ENCODE measurements at places on chromosomes 2 and 18.

- DNase-seq, result no peak
Observed at GRCh38 chr2:109139002-109139401, 10.0 kb downstream of the SH3RF3 start.

DNA sequence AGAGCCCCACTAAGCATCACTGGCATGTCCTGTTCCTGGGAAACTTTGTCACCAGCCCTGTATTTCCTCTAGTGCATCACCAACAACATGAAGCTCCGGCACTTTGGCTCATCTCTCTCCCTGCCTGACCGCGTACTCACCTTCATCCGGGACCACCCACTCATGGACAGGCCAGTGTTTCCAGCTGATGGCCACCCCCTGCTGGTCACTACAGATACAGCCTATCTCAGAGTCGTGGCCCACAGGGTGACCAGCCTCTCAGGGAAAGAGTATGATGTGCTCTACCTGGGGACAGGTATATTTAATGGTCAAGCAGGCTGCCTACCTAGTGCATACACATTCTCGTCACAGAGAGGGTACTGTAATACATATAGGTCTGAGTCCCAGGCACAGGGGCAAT lies 21.0 kb downstream of the SEMA4F start:
- no peak for DNase-seq

DNA sequence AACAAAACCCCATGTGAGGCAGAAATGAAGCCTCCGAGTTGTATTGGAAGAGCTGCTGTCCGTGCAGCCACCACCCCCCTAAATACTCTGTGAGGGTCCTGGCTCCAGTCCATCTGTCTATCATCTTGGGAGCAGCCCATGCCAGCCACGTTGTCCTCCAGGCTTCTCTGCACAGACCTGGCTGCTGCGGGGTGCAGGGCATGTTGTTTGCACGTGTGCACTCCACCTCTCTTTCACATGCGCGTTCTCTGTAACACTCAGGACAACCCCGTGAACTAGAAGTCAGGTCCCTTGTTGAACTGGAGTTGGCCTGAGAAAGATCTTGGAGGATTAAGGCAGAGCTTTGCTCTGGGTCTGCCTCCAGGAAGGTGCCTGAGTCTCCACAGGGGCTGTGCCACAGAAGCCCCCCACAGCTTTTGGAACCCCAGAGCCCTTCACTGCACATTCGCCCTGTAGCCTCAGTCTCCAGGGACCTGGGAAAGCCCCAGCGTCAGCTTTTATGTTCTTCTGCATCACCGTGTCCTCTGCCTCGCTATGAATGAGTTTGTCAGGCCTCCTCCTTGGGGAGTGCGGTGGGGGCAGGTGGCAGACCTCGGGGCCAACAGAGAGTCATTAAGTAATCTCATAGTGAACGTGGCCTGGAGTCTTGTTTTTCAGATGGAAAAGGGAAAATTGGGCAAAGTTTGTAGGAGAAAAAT lies 16.6 kb downstream of the RTP5 start:
- no peak for DNase-seq

DNA sequence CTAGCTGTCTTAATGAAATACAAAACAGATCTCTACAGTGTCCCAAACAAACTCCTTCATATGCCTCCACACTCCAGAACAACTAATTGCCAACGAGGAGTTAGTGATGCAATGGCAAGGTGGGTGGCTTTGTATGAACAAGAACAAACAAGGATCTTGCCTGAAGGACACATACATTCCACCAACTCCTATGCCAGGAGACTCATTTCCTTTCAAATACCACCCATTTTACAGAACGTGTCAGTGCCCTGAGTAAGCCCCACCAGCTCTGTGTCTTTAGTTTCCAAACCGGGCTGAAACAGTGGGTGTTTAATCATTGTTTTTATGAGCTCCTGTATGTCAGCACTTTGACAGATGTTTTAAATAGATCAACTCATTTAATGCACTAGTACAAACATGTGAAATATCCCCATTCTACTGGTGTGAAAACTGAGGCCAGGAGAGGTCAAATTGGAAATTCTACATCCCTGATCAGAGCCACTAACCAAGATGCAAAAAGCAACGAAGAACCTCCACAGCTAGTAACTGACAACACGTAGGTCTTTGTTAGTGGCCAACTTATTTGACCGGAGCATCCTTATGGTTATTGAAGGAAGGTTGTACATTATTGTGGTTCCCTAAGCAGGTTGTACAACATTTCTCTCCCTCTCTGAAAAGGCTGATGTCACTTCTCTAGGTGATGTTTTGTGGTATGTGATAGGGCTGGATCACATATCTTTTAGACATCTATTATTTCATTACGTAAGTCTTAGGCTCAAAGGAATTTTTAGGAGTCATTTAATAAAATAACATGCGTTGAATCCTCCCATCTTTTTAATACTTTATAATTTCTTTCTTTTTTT lies 534.9 kb upstream of the TNP1 start:
- DNase-seq, result no peak

DNA sequence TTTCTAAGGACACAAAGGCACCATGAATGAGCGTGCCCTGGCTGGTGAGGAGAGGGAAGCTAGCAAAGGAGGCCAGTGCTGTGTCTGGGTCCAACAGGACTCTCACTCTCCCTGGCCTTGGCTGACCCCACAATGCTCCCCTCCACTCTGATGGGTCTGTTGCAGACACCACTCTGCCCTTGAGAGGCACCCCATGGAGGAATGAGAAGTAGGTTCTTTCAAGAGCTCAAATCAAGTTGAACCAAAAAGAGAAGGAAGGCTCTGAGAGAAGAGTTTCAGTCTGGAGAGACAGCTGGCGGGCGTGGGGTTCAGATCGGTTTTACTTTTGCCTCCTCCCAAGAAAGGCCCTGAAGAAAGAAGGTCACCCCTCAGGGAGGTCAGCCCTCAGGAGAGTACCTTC lies 18.4 kb downstream of the TMEM247 start:
- DNase-seq, result no peak

- peak; percentile 19 for DNase-seq
Observed at GRCh38 chr2:232142049-232142448, 180.5 kb downstream of the DIS3L2 start.

DNA sequence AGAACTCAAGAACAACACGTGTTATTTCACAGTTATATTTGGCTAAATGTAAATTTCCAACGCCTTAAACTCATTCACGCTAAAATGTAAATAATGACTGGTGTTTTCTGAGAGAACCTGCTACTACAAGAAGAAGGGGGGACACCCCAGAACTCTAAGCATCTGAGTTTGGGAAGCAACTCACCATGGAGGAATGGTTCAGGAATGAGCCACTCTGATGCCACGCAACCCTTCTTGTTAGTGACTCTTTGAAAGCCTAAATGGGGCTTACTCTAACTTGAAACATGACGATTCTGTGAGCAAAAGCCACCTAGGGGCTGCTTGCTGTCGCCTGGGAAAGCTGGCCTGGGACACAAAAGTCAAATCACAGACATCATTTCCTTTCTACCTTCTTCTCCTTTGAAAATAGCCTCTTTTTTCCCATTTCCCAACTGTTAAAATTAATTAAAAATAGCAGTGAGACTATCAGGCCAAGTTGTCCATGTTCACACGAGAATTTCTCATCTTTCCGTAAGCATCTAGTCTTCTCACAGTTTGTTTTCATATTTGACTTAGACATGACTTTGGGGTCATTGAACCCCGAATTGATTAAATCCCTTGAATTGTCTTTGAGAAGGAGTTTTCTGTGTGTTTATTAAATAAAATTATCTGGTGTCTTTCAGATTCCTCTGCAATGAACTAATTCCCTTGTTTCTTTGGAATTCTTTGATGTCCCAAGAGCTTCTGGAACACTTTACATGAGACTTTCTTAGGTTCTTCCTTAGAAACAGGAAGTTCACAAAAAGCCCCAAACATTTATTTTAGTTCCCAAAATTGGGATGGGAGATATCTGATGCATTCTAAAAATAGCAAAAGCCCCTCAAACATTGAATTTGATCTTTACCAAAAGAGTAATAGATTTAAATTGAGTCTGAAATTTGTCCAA lies 75.5 kb upstream of the CABLES1 start:
- DNase-seq, result no peak

DNA sequence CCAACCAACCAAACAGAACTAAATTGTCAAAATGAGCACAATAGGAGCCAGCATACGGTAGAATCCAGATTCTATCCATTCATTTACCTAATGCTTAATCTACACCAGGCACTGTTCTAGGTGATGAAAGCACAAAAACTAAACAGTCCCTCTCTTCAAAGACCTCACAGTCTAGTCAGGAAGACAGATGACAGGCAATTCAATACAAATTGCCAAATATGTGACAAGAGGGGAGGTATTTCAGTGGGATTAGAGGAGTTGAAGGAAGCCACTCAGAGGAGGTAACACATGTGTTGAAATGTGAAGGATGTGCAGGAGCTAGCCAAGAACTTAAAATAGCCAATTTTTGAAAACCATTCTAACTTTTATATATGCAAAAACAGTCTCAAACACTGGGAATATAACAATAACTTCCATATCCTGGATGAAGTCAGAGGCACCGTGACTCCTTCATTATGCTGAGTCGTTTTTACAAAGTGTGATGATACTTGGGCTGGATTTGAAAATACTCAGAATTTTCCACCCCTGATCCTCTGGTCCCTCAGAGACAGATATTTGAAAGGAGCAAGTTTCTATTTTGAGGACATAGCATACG lies 204.9 kb downstream of the PID1 start:
- no peak for DNase-seq

- DNase-seq, result no peak
Observed at GRCh38 chr2:173351879-173352278, 2.8 kb upstream of the CDCA7 start.

- no peak for DNase-seq
Observed at GRCh38 chr2:70529610-70530009, 24.0 kb downstream of the TGFA start.

GRCh38 chr18:55136258-55136657 lies 177.0 kb upstream of the CCDC68 start:
- DNase-seq, result no peak

DNA sequence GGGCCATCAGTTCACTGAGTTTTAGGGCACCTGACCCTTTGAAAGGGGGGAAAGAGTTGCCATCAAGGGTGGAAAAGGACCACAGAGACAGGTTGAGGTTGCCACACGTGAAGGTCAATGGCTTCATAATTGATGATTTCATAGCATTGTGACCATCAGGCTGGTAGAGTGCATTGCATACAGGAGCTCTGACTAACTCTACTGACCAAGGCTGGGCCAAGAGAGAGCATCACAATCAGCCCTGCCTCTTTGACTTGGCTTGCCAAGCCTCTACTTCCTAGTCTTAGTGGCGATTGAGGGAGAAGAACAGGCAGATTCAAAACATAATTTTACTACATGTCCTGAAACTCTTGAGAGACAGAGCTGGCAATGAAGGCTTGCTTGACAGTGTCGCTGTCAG lies 5.8 kb upstream of the TNP1 start:
- no peak for DNase-seq

DNA sequence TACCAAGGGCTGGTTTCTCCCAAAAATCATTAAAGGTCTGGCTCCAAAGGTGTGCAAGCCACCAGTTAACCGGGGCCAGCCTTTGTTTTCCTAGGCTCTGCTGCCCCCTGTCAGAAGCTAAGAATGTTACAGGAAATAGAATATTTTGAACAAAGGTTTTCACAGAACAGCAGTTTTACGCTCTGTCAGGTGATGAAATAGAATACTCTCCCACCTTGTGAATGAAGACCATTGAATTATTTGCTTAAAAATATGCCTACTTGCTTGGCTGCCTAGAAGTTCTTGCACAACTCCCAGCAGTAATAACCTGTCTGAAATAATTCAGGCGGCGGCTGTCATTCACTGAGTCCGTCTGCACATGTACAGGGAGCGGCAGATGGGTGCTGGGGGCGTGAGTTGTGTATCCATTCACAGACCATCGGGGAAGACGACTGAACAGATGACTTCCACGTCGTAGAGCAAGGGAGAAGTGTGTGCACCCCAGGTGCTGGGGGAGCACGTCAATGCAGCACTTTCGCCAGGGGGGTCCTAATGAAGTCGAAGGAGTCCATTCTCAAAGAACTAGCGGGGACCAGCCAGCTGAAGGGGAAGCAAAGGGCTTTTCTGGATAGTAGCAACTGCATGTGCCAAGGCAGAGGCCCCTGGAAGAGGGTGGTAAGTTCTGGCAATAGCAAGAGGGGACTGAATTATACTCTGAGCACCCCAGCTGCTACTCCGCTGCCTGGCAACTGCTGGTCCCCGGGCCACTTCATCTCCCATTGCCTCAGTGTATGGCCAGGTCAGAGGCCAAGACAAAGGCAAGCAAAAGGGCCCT lies 56.1 kb downstream of the SF3B1 start:
- DNase-seq, result peak; percentile 19

DNA sequence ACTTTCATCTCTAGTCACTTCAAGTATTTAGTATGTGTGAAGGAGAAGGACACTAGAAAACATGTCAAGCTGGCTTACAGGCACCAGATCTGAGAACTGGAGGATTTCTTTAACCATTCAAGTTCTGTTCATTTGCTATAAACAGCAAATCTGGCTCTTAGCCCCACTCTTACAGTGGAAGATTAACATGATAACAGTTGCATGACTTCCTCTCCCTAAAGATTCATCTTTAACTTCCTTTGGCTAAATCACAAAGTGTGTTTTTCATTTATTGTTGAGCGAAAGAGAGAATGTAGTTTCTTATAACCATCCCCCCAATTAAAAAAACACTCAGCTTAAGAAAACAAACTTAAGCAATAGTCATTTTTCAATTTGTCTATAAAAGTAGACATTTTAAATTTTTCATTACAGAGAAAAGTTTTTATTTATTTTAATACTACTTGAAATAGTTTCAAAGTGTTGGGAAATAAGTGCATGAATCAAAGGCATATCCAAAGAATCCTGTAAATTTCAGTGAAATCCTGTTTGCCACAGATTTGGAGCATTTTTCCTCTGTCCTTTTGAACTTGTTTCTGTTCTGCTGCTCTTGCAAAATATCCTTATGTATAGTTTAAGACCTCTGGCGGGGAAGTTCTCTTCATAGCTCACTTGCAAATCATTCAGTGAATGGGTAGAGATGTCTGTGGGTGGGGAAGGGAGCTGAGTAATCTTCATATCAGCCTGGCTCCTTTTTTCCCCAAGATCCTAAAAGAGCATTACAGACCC lies 241.0 kb upstream of the RBBP8 start:
- no peak for DNase-seq

- no peak for DNase-seq
Observed at GRCh38 chr2:99878581-99879350, 263.6 kb downstream of the AFF3 start.

- DNase-seq, result no peak
Observed at GRCh38 chr2:74911061-74911460, 47.4 kb upstream of the POLE4 start.

- DNase-seq, result no peak
Observed at GRCh38 chr2:202941771-202942170, 29.7 kb downstream of the CARF start.

DNA sequence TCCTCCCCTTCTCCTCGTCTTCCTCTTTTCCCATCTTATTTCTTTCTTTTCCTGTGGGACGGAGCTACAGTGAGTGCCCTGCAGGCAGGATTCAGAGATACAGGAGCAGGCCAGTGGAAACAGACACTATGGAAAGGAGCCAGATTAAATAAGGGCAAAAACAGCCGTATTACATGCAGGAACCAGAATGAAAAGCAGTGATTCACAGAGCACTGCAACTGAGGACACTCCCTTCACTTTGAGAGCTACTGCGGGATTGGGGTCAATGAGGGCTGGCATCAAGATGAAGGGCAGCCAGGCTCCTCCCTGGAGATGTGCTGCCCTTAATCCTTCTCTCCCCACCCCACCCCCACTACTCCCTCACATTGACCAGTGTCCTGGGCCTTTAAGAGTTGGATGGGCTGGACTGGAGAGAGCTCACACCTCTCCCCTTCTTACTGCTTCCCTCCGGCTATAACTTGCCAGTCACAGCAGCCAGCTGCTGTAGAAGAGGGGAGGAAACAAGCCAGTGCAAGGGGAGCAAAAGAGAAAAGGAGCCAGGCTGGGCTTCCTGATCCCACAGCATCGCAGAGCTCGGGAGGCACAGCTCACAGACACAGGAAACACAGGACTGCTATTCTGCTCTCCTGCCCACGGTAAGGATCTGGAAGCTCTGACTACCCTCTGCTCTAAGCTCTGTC lies at the start of gene PLCD4:
Gene PLCD4 (plus strand): TSS at position 464 of the 680 bp plus-strand sequence. CDS start 7,841 bp downstream, outside the sequence.
- DNase-seq, result no peak
